SK-N-SH (cell line): ENCODE measurements at places on chromosomes 7 and 10. TPM values are rescaled to one million over a fixed set of nuclear protein-coding genes. Genes with fewer than 3 reads are reported as not detected.

GPR141 gene
- not detected in 2 replicates for polyA plus RNA-seq

STAG3 gene
- polyA plus RNA-seq, result 0.10 and 0.31 TPM in 2 replicates

ZNF467 gene
- 2.6 and 4.1 TPM in 2 replicates for polyA plus RNA-seq

HIPK2 gene
- polyA plus RNA-seq, result 9.2 and 14.2 TPM in 2 replicates

CPA2 gene
- 0.03 TPM in 1 of 2 replicates, not detected in the other for polyA plus RNA-seq

ASAH2 gene
- polyA plus RNA-seq, result 1.8 and 2.5 TPM in 2 replicates

SPDYE5 gene
- polyA plus RNA-seq, result 0.03 TPM in 1 of 2 replicates, not detected in the other

ZCWPW1 gene
- 3.4 and 4.1 TPM in 2 replicates for polyA plus RNA-seq

HDAC9 gene
- polyA plus RNA-seq, result 11.6 and 19.8 TPM in 2 replicates

ZNF503 gene
- polyA plus RNA-seq, result 4.5 and 5.9 TPM in 2 replicates

ITIH5 gene
- 0.05 and 0.07 TPM in 2 replicates for polyA plus RNA-seq

ITGB8 gene
- 0.62 and 0.99 TPM in 2 replicates for polyA plus RNA-seq

UBE2D1 gene
- polyA plus RNA-seq, result 8.7 and 11.1 TPM in 2 replicates

FEZF1 gene
- polyA plus RNA-seq, result not detected in 2 replicates

PDZD7 gene
- 1.9 and 2.3 TPM in 2 replicates for polyA plus RNA-seq

PLXDC2 gene
- polyA plus RNA-seq, result 2.5 and 3.0 TPM in 2 replicates

KLF14 gene
- polyA plus RNA-seq, result 0.02 TPM in 1 of 2 replicates, not detected in the other

CDK14 gene
- 13.9 and 15.6 TPM in 2 replicates for polyA plus RNA-seq
